ENCODE measurements at places on chromosomes 16 and 17. TPM values are rescaled to one million over a fixed set of nuclear protein-coding genes. Genes with fewer than 3 reads are reported as not detected.

- no peak for DNase-seq
Observed at GRCh38 chr17:42453439-42453838, 5.2 kb upstream of the ATP6V0A1 start.

- no peak for DNase-seq
Observed at GRCh38 chr17:62614142-62614541, 13.3 kb upstream of the MRC2 start.

Gene LDAF1
- total RNA-seq: 104 TPM

Gene TPSB2
- 5.5 TPM for total RNA-seq

- no peak for DNase-seq
Observed at GRCh38 chr16:89446136-89446974, 44.0 kb downstream of the ANKRD11 start.

- DNase-seq: no peak
Observed at GRCh38 chr17:49784636-49785035, 3.8 kb upstream of the KAT7 start.

Gene CLDN7
- 0.75 TPM for total RNA-seq

- no peak for DNase-seq
Observed at GRCh38 chr17:45315648-45316433, 979 bp downstream of the MAP3K14 start.

GRCh38 chr17:41792845-41793783 lies 6.6 kb upstream of the JUP start:
- peak; percentile 85 for DNase-seq

Gene ETV4
- total RNA-seq: 3.5 TPM

Gene ANKRD40CL
- total RNA-seq: not detected

DNA sequence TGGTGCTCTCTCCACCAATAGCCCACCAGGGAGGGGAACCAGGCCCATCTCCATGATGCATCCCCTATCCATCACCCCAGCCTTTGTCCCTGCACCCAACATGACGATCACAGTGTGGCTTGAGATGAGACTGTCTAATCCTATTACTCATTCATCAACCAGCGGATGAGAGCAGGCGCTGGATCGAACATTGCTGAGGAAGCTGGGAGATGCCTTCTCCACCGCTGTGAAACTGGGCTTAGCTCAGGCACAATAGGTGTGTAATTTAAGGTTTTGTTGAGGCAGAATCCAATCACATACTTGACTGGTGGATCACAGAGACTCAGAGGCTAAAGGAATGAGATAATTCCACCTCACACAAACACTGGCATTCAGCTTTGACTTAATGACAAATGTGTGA lies 64.6 kb upstream of the IRX3 start:
- peak; percentile 53 for DNase-seq

Gene SEPTIN12
- total RNA-seq: not detected

DNA sequence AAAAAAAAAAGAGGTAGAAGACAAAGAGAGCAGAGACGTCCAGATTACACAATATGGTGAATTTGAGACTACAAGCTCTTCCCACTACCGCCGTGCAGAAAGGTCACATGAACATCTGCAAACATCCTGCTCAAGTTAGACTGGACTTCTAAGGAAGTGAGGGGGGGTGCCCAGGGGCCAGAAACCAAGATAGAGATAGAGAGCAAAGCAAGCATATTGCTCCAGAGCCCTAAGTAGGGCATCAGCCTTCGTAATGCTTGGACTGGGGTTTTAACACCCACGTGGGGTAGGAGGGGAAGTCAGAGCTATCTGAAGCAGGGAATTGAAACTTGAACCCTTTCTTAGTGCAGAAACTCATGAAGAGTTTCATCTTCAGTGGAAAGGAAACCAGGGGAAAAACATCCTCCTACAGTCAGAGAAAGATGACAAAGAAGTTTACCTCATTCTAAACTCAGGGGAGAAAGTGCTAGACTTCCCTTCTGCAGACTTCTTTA lies 8.7 kb downstream of the CLEC19A start:
- no peak for DNase-seq

DNA sequence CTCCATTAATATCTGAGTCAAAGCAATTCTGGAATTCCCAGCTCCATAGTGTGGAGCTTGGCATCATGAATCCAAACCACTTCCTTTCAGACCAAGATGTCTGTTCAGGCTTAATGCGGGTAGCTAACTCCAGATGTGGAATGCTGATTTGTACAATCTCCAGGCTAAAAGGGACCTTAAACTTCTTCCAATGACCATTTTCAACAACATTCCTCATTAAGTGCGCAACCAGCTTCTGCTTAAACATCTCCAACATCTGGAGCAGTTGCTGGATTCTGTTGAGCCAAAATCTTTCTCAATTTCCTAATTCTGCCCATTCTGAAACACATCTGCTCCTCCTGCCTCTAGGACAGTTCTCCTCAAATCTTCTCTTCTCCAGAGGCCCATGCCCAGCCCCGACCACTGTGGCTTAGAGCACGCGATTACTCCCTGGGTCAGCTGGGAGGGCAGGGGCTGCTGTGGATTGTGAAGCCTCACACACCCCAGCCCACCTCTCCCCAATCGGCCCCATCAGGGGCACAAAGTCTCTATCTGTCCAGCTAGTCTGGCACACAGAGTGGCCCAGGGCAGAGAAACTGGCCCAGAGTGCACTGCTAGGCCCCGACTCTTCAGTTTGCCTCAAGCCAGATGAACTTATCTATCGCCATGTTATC lies 36.2 kb downstream of the ASPA start:
- no peak for DNase-seq

DNA sequence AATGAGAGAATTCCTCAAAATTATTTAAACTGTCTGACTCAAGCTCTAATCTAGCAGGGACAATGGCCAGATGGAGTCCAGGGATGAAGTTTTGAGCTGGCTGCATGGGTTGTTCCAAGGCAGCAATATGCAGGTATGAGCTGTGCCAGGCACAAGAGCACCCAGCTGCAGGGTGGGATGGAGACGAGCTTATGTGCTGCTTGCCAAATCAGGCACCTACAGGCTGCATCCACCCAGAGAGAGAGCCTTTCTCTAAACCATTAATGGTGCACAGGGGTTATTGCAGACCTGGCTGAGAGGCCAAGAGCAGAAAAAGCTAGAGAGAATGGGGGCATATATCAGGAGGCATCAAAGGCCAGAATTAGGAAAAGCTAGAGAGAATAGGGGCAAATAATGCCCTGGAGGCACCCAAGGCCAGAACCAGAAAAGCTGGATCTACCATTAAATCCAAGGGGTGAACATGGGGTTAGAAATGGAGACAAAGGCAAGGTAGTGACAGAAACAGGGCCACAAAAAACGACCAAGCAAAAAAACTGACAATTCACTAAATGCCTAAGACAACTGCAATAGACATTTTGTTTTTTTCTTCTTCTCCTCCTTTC lies 11.0 kb downstream of the KRT33A start:
- DNase-seq: no peak

- no peak for DNase-seq
Observed at GRCh38 chr17:41772218-41772585, 14.3 kb downstream of the JUP start.

Gene ABCC6
- total RNA-seq: 0.38 TPM

All from cardiac septum (tissue), 1 donor.